Epithelial cell of prostate (primary cell): ENCODE measurements at places on chromosomes 16 and 17.

DNA sequence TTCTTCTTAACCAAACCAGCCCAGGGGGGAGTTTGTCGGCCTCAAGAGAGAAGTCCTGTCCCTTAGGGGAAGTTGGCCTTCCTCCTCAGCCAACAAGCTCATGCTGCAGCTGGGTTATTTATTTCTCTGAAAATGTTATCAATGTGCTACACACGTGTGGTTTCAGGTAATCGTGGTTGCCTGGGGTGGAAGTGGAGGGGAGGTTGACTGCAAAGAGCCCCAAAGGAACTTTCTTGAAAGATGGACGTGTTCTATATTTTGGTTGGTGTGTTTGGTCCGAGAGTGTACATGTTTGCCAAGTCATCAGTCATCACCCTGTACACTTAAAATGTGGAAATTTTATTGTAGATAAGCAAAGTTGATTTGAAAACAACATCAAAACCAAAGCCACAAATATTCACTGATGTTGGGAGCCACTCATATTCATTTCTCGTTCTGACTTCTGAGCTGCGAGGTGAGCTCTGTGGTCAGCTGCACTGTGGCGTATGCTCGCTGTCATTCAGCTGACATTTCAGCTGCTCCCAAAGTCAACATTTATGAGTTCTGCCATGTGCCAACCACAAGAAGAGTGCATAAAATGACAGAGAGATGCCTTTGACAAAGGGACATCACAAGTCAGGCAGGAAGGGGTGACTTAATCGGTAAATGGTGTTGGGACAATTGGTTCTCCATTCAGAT, 26.5 kb upstream of the ADGRG1 start:
- no peak for DNase-seq

GRCh38 chr16:66386629-66387622, 20.4 kb downstream of the CDH5 start:
- no peak for DNase-seq

DNA sequence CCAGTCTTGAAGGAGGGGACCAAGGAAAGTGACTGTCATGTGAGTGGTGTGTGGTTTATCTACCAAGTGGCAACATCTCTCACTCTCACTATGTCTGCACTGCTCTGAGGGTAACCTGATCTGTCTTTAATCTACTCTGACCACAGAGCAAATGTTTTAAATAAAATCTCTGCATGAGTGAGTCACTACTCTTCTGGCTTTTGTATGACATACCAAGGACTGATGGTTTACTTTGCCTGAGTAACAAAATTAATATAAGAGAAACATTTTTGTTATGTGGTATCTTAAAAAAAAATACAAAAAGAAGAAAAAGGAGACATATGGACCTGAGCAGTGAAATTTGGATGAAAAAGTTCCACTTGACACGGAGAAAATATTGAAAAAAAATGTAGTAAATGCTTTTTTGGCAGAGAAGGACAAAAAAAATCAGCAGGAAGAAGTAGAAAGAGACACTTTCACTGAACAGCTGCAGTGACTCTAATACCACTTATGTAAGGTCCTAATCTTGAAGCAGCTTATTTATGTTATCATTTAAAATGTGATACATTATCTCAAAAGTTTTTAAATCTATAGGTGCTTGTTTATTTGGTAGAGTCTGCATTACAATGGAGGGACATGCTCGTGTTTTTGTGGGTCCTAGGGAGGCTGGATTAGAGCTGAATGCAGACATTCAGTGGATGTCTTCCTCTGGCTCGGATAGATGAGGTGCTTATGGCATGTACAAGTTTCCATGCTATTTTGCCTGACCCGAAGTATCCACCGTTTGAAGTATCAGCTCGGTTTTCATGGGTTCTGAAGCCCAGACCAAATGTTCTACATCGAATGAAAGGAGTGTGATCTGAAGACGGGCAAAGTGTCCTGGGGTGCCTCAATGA, 240.7 kb downstream of the MAP2K6 start:
- DNase-seq: peak; percentile 45

GRCh38 chr17:81902023-81902652, at the start of gene NPB:
Gene NPB, plus strand, starts transcription at chr17:81902238. Its CDS starts 40 bp downstream, at chr17:81902278.
- DNase-seq: no peak

DNA sequence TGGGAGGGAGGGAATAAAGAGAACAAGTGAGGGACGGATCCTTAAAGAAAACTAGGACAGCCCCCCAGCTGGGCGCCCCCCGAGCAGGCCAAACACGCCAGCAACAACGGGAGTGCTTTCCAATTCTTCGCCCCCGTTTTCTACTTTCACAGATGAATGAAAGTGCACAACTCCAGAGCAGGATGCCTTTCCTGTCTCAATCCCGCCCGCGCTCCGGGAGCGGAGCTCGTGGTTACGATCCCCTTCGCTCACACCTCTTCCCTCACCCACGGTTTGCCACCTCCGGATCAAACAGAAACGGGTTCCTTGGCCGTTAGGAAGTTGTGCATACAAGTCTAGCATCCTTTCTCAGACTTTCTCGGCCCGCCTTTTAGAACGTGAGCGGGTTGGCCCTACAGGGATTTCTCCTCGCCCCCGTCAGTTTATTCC, 680 bp downstream of the SKA2 start:
- DNase-seq: no peak

GRCh38 chr16:12489357-12489990, 314.2 kb downstream of the CPPED1 start:
- no peak for DNase-seq

- DNase-seq: no peak
These were observed 352 bp upstream of the VMO1 start for GRCh38 chr17:4786516-4786915.

DNA sequence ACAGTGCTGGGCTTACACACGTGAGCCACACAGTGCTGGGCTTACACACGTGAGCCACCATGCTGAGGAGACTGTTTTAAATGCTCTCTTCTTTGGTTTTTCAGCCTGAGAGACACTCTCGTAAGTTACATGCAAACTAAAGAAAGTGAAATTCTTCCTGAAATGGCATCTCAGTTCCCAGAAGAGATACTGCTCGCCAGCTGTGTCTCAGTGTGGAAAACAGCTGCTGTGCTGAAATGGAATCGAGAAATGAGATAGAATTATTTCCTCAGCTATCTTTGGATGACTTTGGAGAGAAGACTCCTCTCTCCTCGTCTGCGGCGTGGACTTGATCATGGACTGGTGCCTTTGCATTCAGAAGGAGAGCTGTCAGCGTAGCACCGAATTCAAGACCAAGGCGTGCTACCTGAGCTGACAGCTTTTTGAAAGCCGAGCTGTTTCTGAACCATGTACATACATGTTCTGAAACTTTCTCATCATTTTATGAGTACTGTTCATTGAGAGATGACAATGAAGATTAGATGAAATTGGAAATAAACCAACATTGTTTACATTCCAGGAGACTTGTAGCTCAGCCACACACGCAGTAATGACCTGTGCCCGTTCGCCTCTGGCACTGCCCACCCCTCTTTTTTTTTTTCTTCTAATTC, 21.6 kb upstream of the ENDOV start:
- DNase-seq: peak; percentile 33

DNA sequence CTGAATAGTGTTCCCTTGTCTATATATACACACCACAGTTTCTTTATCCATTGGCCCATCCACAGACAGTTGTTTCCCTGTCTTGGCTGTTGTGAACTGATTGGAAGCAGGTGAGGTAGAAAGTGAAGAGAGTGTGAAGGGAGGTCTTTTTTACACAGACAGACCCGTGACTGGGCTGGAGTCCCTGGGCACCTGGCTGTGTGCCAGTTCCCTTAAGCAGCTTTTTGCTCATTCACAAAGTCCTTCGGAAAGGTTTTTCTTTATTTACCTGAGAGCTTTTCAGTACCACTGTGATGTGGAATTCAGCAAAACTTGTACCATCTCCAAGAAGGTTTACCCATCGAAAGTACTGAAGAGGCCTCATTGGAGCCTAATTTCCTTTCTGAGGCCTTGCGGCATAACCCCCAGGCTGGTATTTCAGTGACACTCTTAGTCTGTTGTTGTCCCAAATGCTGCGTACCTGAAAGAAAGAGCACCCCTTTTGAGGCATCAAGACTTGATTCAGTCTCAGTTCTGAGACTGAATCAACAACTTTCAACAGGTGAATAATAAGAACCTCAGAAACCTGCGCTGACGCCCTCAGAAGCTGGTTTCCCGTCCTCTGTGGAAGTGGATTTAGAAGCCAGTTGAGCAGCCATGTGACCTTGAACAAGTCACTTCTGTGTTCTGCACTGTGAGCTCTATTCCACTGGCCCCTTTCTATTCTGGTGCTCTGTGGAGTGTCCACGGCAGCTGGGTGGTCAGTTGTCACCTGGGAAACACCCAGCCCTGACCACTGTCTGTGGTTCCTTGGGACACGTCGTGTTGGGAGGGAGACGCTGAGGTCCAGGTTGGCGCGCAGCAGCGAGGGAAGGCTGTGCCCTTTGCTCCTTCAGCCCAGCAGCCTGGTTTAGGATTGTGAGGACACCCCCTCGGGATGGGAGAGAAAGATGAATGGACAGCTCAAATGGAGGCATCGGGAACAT, 53.9 kb upstream of the CRISPLD2 start:
- no peak for DNase-seq

GRCh38 chr17:65292430-65292829, 155.3 kb downstream of the RGS9 start:
- DNase-seq: no peak

DNA sequence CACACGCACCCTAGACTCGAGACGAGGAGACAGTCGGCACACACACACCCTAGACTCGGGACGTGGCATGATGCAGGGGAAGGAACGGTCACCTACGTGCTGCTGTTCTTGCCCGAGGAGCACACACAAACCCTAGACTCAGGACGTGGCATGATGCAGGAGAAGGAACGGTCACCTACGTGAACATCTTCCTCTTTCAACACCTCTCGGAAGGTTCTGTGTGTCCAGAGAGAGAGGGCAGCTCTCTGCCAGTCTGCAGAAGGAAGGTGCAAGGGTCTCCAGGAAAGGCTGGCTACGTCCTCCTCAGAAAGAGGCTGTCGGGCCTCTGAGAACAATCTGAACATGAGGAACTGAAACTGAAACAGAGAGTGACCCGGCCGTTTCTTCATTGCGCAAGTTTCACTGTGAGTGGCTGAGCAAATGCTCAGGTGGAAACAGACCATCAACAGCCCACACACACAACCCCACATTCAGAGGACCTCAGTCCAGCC, 43.4 kb downstream of the ZNF276 start:
- DNase-seq: no peak

DNA sequence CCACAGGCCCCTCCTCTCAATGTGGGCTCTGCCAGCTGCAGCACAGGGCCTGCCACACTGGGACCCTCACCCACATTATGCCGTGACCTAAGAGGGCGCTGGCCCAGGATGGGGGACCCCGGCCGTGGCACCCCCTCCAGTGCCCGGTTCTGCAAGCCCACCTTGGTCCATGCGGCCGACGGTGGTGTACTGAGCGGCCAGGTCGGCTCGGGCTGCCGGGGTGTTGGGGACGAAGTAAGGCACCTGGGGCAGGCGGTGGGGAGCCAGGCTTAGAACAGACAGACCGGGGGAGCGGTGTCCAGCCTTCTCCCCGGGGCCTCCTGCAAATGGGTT, 6.5 kb downstream of the SGSH start:
- DNase-seq: no peak

- DNase-seq: no peak
These were observed 53.8 kb upstream of the ARL6IP1 start for GRCh38 chr16:18855196-18855595.
